Activated B cell treated with CpG ODN at 0.5 μM for 24 hours (primary cell): ENCODE measurements at places on chromosomes 1 and 21.

- DNase-seq: no peak
Measured at GRCh38 chr1:183467687-183468086, 4.6 kb upstream of the SMG7 start.

DNA sequence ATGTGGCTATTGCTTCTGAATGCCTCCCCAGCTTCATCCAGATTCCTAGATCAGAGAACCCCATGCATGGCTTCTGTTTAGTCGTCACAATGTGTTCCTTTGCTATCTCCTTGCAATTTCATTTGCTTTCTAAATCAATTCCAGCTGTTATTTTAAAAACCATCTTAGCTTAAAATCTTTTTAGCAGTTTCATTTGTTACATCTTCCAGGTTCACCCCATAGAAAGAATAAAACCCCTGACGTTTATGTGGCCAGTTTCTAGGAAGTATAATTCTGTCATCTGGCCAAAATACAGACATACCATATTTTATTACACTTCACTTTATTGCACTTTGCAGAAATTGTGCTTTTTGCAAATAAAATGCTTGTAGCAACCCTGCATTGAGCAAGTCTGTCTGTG is 278.4 kb downstream of the PTPRC start:
- no peak for DNase-seq

- no peak for DNase-seq
Measured at GRCh38 chr1:79197421-79197820, 190.9 kb upstream of the ADGRL4 start.

GRCh38 chr1:84096176-84096575 is 47.9 kb upstream of the PRKACB start:
- DNase-seq: no peak

- DNase-seq: peak; percentile 20
Measured at GRCh38 chr1:183227422-183228346, 41.6 kb downstream of the LAMC2 start.

- DNase-seq: no peak
Measured at GRCh38 chr1:243413431-243414151, 157.8 kb downstream of the SDCCAG8 start.

DNA sequence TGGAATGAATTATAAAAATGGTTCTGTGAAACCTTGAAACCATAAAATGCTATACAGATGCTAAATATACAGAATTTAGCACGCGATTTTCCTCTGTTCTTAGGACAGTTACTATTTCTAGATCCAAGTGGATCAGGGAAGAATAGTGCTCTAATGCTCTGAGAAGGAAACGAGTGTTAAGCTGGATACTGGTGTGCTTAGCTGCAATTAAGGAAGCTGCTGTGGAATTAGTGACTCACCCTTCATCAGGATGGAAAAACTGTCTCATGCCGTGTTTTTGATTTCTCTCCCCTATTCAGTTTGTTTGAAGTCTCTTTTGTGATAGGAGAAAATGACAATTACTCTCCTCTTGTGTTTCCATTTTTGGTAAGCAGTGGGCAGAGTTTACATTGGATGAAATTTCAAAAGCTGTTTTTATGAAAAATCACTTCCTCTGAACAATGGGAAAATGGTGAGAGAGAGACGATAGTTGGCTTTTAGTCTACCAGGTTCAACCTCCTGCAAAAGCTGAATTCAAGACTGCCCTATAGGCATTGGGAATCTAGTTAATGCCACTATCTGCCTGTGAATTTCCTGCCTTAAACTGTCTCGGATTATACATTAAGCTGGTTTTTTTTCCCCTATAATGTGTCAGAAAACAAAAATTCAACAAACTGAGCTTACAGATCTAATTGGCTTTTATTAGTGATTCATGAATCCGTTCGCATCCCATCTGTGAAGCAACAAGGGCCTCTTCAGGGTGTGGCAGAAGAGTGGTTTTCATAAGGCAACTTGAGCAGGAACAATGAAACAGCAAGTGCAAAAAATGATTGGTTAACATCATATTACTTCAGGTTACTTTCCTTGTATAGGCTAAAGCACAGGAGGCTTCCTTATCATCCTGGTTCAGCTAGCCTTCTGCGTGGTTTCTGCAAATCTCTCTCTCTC is 179.8 kb downstream of the ST6GALNAC3 start:
- no peak for DNase-seq

DNA sequence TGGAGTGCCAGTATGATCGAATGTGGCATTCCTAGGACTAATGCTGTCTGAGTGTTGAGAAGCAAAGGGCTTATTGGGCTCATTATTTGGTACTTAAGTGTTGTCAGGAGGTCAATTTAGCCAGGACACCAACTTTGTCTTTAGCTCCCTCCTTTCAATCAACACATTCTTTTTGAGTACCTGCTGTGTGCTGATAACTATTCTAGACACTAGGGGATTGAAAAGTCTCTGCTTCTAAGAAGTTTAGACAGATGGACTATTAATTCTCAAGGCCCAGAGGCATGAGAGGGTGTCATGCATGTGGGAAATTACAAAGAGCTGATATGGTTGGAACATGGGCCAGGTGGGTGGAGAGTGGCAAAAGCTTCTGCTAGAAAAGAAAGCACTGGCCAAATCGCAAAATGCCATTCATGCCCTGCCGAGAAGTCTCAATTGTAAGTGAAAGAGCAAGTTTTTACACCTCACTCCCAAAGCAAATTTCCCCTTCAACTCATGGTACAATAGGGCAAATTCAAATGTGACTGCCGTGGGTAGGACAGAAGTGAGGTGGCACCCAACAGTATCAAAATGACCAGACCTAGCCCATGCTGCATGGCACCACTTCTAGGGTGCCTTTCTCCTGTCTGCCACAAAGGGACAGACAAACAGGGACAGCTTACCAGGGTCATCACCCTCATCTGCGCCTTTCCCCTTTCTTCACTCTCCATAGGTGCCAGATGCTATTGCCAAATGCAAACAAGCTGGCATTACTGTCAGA is 53.6 kb upstream of the LAX1 start:
- no peak for DNase-seq

GRCh38 chr1:52634111-52634510 is 1.1 kb downstream of the SHISAL2A start:
- no peak for DNase-seq

DNA sequence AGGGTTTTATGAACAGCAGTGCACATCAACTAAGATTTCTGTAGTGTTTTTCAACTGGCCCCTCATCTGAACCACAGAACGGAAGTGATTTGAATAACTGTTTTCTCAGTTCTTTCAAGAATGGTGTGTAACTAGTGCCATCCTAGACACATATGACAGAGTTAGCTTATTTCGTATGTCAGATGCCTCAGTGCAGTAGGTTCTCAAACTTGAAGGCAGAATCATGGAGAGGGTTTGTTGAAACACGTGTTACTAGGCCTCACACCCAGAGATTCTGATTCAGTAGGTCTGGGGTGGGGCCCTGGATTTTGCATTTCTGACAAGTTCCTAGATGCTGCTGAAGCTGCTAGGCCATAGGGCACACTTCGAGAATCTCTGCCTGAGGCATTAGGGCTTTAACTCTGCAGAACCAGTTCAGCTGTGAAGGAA is 49.0 kb downstream of the SCCPDH start:
- DNase-seq: no peak

- DNase-seq: no peak
Measured at GRCh38 chr1:160862203-160863060, at the start of gene CD244. CD244 (minus strand) TSS chr1:160862887; CDS start chr1:160862677, 210 bp downstream.

DNA sequence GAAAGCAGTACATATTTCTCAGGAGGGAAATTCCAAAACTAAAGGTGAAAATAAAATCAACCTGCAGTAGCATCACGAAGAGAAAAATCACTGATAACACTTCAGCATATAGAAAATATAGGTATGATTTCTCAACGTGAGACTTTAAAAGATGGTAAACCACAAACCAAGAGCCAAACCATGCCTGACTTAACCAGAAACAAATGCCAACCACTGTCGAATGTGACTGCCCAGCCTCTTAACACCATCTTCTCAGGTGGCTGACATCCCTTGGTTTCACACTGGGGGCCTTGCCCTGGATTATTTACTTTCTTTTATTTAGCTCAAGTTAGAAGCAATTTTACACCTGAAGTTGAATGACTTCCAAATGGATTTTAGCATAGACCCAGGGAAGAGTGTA is 10.1 kb downstream of the HMGCS2 start:
- no peak for DNase-seq

GRCh38 chr1:30908696-30909364 is at the start of gene SDC3:
SDC3 (minus strand) TSS chr1:30908758; CDS start chr1:30908586, 172 bp downstream.
- DNase-seq: no peak

- no peak for DNase-seq
Measured at GRCh38 chr1:18783705-18784481, 75.6 kb downstream of the TAS1R2 start.

- DNase-seq: no peak
Measured at GRCh38 chr1:226428348-226428747, 20.5 kb upstream of the PARP1 start.

- peak; percentile 57 for DNase-seq
Measured at GRCh38 chr1:229557913-229558414, 543 bp downstream of the ABCB10 start.

DNA sequence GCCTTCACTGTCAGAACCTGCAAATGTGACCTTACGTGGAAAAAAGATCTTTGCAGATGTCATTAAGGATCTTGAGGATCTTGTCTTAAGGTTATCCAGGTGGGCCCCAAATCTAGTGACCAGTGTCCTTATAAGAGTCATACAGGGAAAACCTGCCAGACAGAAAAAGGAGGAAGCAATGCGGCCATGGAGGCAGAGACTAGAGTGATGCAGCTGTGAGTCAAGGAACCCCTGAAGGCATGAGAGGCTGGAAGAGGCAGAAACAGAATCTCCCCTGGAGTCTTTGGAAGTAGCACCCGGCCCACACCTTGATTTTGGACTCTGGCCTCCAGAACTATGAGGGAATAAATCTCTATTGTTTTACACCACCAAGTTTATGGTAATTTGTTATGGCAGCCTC is 36.5 kb upstream of the DNASE2B start:
- no peak for DNase-seq

DNA sequence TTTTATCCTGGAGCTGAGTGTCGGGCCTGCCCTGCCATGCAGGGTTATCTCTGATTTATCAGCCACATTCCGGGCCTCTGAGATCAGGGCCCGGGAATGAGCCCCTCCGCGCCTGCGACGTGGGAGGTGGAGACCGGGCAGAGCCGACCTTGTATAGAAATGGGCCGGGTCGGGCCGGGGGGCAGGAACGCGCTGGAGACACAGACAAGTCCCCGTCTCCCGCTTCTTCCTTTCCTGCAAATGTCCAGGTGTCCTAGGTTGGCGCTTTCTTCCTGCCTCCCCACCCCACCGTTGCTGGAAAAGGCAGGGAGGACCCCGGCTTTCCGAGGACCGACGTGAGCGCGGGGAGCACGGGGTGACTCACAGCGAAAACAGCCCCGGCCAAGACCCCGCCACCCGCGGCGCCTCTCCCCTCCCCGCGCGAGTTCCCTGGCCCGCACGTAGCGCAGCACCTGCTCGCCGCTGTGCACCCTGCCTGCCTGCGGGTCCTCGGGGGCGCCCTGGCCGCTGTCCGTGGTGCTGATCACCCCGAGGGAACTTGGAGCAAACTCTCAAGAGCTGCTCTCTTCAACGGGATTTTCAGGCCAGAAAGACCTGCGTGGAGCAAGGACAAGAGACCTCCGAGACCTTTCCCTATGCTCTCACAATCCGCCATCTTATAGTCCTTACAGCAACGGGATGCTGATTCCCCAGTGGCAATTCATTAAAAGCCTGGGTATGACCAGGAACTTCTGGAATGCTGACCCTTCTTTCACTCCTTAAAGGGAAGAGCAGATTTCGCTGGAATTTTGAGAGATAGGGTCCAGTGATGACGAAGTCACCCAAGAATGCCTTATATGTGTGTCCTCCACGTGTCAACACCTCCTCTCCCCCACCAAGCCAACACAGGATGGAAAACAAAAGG is 475 bp upstream of the NPPB start:
- DNase-seq: peak; percentile 65

GRCh38 chr1:53361541-53361961 is 33.7 kb upstream of the LRP8 start:
- DNase-seq: no peak

GRCh38 chr1:43913666-43914360 is 19.8 kb upstream of the ARTN start:
- no peak for DNase-seq

DNA sequence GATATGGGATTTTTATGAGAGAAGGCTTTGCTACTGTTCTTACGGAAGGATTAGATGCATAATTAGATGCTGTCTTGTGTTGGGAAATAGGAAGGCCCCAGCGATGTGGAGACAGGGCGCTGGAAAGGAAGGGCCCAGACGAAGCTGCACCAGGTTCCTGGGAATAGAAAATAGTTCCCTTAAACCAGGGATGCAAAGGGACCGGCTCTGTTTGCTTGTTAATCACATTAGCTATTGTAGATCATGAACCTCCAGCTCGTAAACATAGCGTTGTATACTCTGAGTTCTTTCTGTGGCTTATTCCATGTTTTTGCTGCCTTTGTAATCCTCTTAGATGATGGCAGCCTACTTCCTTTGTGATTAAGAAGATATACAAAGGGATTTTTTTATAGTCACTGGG is 79.8 kb upstream of the COX20 start:
- DNase-seq: no peak

DNA sequence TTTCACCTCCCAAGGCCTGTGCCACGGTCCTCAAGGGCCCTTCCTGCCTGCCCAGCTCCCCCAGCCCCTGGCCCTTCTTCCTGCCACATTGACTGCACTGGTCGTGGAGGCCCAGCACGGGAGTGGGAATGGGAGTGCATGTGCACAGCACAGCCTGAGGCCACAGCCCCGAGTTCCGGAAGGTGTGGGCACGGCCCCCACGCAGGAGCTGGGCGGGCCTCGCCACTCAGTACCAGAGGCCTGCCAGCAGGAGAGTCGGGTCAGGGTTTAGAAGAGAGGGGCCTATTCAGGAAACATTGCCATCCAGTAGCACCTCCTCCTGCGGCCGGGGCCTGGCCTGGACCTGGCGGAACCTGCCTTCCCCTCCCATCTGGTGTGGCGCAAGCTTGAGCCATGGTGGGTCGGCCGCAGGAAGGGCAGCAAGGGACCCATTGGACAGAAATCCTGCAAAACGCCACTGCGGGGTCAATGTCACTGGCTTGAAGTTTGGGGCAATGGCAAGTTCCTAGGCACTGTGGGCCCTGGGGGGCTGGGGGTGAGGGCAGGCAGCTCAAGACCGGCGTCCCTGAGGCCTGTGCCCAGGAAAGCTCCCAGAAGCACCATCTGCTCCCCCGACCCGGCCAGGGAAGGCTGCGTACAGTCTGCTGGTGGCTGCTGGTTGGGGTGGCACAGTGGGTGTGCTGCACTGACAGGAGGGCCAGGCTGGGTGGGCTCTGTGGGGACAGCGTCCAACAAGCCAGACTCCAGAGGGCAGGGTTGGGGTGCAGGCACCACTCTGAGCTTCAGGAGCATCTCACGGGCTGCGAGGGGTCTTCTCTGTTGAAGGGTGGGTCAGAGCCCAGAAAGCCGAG is 1.8 kb upstream of the TMEM52 start:
- no peak for DNase-seq

DNA sequence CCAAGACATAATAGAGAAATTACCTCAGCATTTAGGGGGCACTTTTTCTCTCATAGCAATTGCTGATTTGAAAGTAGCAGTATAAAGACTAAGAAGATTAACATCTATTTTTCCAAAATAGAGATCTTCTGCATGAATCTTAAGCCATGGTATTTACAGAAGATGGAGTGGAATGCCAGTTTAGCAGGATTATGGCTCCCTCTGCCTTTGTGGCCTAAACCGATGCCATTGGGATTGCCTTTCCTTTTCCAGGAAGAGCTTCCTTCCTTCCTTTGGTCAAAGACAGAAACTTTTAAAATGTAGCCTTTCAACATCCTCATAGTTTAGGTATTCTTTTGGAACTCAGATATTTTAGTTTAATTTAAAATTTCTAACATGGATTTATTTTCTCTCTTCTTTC is 39.4 kb downstream of the CFHR5 start:
- DNase-seq: no peak
